ENCODE measurements at places on chromosomes 5 and 9. TPM values are rescaled to one million over a fixed set of nuclear protein-coding genes. Genes with fewer than 3 reads are reported as not detected.

PCDHGA2 gene
- 5.7 TPM for total RNA-seq

DNA sequence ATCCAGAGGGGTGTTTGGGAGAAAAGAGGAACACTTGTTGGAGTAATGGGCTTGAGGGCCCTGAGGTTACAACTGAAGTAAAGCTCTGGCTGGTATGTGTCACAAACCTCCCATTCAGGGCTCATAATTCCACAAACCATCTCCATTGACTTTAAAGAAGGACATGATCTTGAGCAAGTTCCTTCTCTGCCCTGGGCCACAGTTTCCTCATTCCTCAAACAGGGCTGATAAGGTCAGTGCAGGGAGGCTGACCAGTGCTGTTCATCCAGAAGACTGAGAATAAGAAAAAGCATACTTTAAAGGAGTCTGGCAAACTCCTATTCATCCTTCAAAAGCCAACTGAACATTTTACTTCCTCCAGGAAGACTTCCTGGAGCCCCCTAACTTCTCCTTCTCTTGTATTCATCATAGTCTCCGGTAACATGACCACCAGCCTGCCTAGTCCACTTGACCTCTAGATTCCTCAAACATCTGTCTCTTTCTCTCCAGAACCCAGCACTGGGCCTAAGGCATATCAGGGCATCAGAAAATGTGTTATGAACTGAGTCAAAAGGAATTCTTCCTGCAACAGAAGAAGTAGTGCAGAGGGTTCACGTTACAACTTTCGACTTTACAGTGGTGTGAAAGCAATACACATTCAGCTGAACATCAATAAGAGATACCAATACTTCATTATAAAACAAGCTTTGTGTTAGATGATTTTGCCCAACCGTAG, 20.7 kb upstream of the PTPN3 start:
- DNase-seq = no peak

NEURL1B gene
- 8.5 TPM for total RNA-seq

GKAP1 gene
- 15.9 TPM for total RNA-seq

- no peak for DNase-seq
Observed at GRCh38 chr5:98320343-98320742, 453.1 kb upstream of the RGMB start.

DNA sequence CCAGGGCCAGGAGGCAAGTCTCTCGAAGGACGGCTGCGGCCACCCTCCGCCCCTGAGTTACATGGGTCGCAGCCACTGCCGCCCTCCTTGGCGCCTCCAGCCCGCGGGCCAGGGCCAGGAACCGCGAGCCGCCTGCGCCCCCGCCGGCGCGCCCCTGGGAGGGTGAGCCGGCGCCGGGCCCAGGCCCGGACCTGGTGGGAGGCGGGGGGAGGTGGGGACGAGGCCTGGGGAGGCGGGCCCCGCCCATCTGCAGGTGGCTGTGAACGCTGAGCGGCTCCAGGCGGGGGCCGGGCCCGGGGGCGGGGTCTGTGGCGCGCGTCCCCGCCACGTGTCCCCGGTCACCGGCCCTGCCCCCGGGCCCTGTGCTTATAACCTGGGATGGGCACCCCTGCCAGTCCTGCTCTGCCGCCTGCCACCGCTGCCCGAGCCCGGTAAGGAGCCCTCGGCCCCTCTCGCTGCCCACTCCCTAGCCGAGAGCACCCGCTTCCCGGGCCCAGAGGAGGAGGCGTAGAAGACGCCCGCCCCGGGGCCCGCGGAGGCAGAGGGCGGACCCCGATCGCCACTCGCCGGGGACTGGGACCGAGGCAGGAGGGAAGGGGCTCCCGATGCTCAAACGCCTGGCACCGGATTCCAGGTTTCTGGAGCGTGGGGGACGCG, at the start of gene ASS1:
Gene ASS1 (plus strand): TSS at position 397 of the 657 bp plus-strand sequence. CDS start 7,268 bp downstream, outside the sequence.
- peak; percentile 95 for DNase-seq

DNA sequence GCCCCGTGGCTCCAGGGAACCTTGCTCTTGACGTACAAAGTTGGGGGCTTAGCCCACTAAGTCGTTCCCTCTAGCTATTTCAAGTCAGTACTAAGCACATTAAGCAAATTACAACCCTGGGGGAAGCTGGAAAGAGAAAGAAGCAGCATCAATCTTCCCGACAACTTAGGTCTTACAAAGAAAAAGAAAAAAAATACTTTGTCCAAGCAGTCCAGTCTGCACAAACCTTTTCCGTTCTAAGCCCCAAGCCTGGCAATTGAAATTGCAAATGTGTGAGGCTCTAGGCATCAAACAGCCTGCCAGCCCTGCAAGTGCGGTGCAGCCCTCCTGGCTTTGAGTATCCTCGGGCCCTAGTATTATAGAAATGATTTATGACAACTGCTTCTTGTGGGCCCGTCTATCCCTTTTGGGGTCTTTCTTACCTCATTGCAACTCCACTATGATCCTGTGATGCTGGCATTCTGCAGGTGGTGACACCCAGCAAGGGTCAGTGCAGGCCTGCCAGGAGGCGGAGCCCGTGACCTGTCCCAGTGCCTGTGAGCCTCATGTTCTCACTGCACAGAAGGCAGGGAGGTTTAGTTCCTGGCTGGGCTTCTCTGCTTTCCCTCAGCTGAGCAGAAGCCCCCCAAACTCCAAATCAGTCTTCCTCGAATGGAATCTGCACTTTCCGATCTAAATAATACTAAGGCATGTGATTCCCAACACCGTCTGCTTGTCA, 232.3 kb upstream of the IRX2 start:
- DNase-seq = no peak

Measured in thyroid gland (tissue), 4 donors.